ENCODE measurements at places on chromosomes 3 and 15. TPM values are rescaled to one million over a fixed set of nuclear protein-coding genes. Genes with fewer than 3 reads are reported as not detected.

Gene DENND6A
- total RNA-seq, result 13.2 TPM

Gene GPR27
- total RNA-seq, result 17.7 TPM

GRCh38 chr3:106229495-106230278, 360.9 kb upstream of the CBLB start:
- DNase-seq, result no peak

Gene CD86
- total RNA-seq, result not detected

Gene KBTBD13
- not detected for total RNA-seq

DNA sequence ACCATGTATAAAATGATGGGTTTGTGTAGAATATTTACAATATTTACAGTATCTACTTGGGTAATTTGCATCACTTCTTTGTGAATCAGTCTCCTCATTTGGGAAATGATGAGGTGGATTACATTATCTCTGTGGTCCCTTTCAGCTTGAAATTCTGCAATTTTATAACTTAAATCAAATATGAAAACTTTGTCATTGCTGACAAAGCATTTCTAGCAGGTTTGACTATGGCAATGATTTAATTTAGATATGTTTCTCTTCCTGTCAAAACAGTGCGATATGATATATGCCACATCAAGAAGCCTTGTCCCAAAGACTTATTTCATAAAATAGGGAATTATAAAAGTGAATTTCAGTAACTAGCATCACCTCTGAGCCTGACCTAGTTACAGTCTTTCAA, 315.8 kb upstream of the MEIS2 start:
- no peak for DNase-seq

DNA sequence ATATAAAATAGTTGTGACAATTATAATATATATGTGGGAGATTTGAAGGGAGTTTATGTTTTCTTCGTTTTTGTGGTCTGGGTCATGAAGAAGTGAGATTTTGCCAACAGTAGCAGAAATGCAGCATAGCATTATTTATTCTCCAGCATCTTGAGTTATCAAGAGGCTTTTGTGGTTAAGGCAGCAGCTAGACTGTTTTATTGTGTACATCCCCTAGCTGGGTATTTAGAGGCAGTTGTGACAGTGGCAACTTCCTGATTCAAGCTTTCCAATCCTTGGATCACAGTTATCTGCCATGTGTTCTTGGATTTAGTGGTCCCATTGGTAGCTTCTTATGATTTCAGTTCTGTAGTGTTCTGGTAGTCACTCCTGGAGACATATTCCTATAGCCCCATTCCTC, 29.0 kb downstream of the ARIH1 start:
- no peak for DNase-seq

Gene FES
- total RNA-seq, result 6.5 TPM

Gene PRR20G
- total RNA-seq, result 0.26 TPM

GRCh38 chr3:118977671-118978392, 56.8 kb downstream of the IGSF11 start:
- DNase-seq, result no peak

DNA sequence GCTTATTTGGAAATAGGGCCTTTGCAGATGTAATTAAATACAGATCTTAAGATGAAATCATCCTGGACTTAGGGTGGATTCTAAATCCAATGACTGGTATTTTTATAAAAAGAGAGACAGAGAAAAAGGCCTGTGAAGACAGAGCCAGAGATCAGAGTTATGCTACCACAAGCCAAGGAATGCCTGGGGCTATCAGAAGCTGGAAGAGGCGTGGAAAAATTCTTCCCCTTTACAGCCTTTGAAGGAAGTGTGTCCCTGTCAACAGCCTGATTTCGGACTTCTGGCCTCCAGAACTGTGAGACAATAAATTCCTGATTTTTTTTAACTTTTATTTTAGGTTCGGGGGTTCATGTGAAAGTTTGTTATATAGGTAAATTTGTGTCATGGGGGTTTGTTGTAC, 154.1 kb upstream of the CADPS start:
- no peak for DNase-seq

Gene MRPS11
- total RNA-seq, result 51.0 TPM

Gene TGM5
- not detected for total RNA-seq

- DNase-seq, result no peak
Observed at GRCh38 chr15:61133361-61133760, 95.7 kb downstream of the RORA start.

DNA sequence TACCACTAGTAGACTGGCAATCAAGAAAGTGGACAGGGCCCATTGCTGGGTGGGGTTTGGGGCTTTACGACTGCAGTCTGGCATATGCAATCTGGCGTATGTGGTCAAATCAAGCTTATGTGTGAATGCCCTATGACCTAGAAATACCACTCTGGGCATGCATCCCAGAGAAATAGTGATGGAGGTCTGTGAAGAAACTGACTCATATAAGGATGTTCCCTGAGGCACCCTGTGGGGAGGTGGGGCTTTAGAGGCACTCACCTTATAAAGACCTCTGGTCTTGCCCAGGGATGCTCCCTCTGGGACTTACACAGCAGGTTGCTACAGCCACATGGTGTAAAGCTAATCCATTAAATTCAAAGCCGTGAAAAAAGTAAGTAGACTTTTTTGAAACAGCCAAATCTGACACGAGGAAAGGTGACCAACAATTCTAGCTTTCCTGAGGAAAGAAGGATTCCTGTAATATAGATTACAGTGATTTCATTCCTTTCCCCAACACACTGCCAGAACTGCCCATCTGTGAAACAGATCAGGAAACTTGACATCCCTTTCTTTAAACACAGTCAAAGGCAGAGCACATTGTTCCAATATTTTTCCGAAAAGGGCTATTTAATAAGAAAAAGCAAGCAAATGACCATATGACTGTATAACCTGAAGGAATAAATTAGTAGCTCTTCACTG, 13.6 kb downstream of the RARRES1 start:
- DNase-seq, result no peak

Gene LARP6
- total RNA-seq, result 18.9 TPM

Gene ZNF660
- 16.4 TPM for total RNA-seq

DNA sequence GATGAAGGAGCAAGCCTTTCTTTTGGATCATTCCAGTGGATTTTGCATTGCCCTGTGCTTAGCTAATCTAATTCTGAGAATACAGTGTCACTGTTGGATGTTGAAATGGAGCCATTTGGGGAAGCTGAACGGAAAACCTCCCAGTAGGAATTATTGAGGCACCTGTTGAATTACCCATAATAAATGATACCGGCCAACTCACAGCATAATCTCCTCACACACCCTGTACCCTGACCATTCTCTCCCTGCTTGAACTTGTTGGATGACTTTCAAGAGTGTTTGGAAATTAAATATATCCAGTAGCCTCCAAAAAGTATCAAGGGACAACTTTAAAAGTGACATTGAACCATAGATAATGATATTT, 171.4 kb upstream of the HES1 start:
- DNase-seq, result no peak

DNA sequence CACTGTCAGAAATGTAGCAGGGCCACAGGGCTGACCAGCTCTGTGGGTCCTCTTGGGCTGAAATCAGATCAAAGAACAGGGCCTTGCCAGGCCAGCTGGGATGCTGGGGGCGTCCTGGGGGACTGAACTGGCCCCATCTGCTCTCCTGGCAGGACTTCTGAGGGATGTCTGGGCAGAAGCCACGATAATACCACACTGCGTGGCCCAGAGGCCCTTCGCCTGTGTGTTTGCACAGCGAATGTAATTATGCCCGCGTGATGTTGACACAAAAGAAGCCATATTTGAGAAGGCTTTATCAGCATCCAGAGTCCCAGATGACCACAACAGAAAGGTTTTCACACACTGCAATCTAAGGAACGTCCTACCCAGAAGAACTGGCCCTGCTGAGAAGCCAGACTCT, 174.0 kb downstream of the RAB11A start:
- no peak for DNase-seq

Gene C3orf18
- 7.1 TPM for total RNA-seq

- peak; percentile 64 for DNase-seq
Observed at GRCh38 chr3:149771652-149772271, 19.5 kb upstream of the COMMD2 start.

DNA sequence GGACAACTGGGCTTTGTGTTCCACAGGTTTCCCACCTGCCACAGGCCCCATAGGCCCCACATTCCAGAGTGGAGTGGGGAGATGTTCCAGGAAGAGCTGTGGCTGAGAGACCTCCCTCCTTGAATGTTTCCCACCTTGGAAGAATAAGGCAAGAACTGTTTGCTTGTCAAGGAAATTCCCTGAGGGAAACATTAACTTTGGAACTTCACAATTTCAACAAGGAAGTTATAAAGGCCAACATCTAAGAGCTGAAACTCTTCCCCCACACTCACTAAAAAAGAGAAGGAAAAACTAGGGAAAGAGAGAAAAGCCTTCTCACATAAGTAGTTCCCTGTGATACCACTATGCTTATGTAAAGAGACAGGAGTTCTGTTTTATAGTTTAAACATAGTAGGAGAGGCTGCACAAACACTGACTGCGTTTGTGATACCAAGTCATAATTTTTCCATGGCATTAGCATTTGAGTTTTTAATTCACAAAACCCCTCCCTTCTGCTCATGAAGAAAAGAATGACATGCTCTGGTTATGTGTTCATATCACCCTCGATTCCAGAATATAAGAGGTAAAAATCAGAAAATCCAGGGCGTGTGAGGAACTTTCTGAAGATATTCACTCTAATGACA, 39.8 kb upstream of the SPRED1 start:
- DNase-seq, result no peak

Gene MYZAP
- 0.72 TPM for total RNA-seq

DNA sequence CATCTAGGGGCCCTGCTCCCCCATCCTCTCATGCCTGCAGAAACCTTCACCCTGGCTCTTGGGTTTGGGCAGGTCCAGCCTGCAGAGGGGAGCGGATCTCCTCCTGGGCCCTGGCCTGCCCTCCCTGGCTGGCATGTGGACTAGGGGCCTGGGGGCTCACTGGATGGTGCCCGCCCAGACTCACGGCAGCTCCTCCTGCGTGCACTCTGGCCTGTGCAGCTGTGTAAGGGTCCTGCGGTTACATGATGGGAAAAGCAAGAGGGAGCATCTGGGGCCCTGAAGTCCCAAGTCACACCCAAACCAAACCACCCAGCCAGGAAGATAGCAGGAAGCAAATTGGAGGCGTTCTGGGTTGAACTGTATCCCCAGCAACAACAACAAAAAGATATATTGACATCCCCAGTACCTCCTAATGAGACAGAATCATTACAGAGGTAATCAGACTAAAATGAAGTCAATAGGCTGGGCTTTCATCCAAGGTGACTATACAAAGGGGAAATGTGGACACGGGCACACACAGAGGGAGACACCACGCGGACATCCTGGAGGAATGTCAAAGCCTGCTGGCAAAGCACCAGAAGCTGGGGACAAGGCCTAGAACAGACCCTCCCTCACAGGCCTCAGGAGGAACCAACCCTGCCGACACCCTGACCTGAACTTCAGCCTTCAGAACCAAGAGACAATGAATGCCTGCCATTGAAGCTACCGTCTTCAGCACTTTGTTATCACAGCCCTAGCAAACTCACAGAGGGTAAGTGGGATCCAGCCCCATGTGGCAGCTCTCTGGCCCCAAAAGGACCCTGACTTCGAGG, 10.4 kb upstream of the CLK3 start:
- DNase-seq, result no peak

GRCh38 chr3:126954141-126954842, 28.6 kb upstream of the PLXNA1 start:
- DNase-seq, result no peak

GRCh38 chr15:79204886-79205675, 77.4 kb upstream of the ANKRD34C start:
- DNase-seq, result no peak

Gene EDC3
- total RNA-seq, result 56.6 TPM

GRCh38 chr3:161600173-161600572, 103.6 kb downstream of the OTOL1 start:
- DNase-seq, result no peak

DNA sequence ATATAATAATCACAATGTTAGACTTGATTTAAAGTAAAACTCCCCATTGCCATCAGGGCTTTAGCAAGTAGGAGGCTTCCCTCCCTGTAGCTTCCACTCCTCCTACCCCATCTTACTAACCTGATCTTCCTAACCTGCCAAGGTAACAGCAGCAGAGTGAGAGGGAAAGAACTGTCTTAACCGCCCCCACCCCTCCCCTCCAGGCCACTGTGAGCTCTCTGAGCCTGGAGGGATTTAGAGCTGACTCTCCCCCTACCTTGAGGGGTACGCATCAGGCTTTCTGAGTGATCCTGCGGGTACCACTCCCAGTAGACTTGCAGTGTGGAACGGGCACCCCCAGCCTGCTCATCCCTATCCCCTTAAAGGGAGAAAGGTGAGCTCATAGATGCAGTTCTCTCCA, 11.4 kb upstream of the PRSS50 start:
- DNase-seq, result peak; percentile 23

Gene GRK7
- total RNA-seq, result not detected

Gene RYK
- 60.6 TPM for total RNA-seq

Gene TRIM42
- total RNA-seq, result not detected

- no peak for DNase-seq
Observed at GRCh38 chr3:148083526-148084182, 614.0 kb upstream of the AGTR1 start.

GRCh38 chr3:72523429-72524151, 324.7 kb downstream of the SHQ1 start:
- no peak for DNase-seq

DNA sequence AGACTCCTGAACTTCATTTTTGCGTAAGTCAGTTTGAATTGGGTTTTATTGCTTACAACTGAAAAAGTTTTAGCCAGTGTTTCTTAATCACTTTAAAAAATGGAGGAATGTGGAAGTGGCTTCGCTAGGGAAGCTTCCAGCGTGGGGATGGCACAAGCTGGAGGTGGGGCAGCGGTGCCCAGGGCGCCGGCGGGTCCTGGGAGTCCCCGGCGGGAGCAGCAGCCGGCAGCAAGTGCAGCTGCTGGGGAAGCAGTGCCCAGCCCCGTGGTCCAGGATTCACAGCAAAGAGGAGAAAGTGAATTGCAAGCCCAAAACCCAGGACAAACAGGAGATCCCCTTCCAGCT, 301.8 kb upstream of the PROK2 start:
- no peak for DNase-seq

GRCh38 chr3:119690043-119690656, 12.7 kb upstream of the CFAP91 start:
- no peak for DNase-seq

- no peak for DNase-seq
Observed at GRCh38 chr15:41429003-41429890, 12.4 kb downstream of the RTF1 start.

DNA sequence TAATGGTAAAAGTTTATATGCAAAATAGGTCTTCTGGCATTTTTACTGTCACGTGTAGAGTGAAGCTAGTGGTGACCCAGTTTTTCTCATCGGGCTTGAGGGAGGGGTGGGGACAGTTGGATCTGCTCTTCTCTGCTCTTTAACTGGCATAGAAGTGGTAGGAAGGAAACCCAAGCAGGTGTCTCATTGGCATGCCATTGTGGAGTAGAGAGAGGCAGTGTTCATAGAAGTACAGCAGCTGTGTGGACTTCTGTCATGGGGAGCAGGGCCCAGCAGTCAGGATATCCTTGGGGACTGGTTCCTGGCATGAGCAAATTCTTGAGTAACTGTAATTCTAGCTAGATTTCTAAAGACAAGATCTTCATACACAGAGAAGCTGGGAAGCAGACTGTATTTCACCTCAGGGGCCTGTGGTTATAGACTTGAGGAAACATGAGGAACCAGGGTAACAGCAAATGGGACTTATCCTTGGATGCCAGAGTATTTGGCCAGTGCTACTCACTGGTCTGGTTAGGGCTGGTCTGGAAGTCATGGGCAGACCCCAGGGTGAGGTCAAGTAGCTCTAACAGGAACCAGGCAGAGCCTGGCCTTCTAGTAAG, 42.9 kb downstream of the CDIN1 start:
- no peak for DNase-seq
